Spinal cord (tissue), 10 donors: ENCODE measurements at places on chromosomes 12 and 14. TPM values are rescaled to one million over a fixed set of nuclear protein-coding genes. Genes with fewer than 3 reads are reported as not detected.

GRCh38 chr12:132596016-132596415, 14.4 kb downstream of the LRCOL1 start:
- DNase-seq, result no peak

DNA sequence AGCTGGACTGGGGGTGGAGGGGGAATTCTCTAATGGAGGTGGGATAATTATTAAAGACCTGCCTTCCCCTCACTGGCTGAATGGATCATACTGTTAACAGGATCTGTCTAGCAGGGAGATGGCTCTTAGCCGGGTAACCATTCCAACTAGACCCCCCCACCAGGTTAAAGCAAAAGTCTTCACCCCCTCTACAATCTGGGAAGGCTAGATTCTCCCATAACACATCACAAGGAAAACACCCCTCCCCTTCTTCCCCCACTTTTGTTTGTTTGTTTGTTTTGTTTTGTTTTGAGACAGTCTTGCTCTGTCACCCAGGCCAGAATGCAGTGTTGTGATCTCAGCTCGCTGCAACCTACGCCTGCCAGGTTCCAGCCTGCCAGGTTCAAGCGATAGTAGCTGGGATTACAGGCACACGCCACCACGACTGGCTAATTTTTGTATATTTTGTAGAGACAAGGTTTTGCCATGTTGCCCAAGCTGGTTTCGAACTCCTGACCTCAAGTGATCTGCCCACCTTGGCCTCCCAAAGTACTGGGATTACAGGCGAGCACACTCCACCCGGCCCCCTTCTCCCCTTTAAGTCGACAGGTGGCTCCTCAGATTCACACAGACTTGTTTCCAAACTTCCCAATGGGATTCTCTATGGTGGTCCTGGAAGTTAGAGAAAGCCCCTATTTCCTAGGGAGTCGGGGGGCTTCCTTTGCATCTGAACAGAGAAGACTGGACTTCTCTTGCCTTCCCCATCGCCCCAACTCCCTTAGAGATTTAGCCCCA, 3.5 kb upstream of the BAZ2A start:
- no peak for DNase-seq

The CACNA1C gene
- total RNA-seq, result 14.8 TPM

The FIGNL2 gene
- 1.3 TPM for total RNA-seq

The RBM19 gene
- total RNA-seq, result 24.9 TPM

DNA sequence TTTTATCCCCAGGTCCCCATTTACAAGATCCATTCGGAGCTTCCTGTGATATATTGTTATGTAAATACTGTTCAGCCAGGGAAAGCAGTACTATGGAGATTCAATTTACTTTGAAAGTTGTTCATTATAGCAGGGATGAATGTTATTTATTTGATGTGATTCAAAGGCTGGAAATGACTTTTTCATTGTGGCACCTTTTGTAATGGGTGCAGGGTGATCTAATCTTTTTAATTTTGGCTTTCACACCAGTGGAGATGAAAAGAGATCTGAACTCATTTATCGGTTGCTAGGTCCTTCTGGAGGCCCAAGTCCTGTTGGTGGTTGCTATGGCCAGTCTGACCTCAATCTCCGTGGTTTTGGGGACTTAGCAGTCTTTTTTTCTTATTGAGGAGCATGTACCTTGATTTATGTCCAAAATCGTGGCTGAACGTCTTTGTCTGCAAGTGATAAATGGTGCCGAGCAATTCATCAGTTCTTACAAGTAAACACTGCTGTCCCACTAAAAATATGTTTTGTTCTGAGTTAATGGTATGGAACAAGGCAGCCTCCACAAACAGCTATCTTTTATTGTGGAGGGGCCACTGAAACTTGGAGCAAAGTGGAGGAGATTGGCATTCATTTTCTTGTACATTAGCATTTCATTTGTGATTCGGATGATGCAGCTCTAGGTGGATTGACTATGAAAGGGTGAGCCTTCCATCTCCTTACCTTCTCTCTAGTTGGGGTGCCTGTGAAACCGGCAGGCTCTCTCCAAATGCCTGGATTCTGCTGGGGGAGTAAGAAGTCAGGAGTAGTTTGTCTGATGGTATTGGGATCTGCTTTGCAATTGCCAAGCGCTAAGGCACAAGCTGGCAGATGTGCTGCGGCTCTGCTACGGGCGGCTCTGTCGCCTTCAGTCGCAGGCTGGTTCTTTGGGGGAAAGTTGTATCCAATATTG, 2.0 kb downstream of the RMST start:
- DNase-seq, result peak; percentile 74

The ACVRL1 gene
- 8.4 TPM for total RNA-seq

DNA sequence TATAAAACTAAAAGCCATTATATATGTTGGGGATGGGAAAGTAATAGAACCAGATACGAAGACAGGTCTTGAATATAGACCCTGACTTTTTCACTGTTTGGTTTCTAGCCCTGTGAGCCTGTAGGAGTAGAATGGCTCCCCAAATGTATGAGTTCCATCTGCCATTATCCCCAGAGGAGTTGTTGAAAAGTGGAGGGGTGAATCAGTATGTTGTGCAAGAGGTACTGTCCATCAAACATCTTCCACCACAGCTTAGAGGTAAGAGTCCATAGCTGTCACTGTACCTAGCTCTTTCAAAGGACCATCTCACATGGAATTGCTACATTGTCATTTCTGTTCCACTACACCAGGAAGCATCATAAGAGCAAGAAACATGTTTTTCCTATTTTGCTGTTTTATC, 1.1 kb downstream of the NCAPD2 start:
- DNase-seq, result no peak

DNA sequence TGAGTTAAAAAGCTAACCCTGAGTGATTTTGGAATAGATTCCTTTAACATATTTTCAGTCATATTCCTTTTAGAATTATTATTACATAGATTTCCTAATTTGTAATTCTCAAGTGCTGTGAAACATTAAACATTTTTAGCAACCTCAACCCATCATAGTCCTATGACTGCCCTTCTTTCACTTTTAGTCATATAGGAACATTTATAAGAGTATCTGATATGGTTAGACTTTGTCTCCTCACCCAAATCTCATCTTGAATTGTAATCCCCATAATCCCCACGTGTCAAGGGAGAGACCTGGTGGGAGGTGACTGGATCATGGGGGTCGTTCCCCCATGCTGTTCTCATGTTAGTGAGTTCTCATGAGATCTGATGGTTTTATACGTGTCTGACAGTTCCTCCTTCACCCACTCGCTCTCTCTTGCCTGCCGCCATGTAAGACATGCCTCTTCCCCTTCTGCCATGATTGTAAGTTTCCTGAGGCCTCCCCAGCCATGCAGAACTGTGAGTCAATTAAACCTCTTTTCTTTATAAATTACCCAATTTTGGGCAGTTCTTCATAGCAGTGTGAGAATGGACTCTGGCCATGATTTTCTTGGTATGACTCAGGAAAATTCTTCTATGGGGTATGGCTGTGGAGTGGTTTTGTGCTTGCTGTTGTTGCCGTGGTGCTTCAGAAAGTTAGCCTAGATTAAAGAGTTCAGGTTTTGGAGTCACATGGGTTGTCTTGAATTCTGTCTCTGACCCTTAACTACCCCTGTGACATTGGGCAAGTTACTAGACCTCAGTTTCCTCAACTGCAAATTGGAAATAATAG, 83.9 kb downstream of the FUT8 start:
- DNase-seq, result no peak

GRCh38 chr12:132814232-132814631, 14.4 kb downstream of the GOLGA3 start:
- no peak for DNase-seq

The DIO3 gene
- total RNA-seq, result 1.3 TPM

DNA sequence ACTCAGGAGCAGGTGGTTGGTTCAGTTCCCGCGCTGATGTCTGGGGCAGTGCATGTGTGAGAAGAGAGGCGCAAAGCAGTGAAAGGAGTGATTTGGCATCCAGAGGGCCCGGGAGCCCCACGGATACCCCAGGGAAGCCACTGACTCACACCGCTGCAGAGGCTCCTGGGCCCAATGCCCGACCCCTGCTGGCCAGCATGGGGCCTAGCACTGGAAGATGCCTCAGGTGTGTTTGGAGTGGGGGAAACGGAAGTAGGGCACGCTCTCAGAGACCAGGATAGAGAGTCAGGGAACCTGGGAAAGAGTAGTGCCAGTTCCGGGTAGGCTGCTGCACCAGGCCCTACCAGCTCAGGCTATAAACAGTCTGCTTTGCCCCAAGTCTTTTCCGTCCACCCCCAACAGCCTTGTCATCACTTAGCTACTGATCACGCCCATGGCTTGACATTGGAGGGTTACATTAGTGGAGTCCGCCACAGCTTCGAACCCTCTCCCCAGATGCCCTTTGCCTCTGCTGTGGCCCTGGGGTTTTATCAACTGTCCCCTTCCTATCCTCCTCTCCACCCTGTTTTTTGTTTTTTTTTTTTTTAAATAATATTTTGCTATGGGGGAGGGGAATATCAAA, 9.5 kb upstream of the CSAD start:
- DNase-seq, result no peak

- DNase-seq, result no peak
These were observed 152.0 kb downstream of the DACT1 start for GRCh38 chr14:58789736-58790135.

DNA sequence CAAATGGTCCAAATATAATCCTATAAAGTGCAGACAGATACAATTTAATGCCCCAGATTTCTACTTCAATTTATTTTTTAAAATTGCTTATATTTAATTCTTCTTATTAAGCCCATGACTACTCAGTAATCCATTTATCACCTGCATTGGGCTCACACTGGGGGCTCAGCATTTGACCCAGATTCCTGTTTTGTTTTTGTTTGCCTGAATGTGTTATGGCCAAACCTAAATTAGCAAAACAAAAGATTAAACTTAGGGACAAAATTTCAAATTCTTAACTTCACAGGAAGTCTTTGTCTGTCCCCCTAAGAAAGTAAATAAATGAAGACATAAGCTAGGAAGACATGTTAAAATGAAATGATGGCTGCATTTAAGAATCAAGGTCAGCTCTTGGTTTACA, 322.3 kb downstream of the RMST start:
- DNase-seq, result no peak

DNA sequence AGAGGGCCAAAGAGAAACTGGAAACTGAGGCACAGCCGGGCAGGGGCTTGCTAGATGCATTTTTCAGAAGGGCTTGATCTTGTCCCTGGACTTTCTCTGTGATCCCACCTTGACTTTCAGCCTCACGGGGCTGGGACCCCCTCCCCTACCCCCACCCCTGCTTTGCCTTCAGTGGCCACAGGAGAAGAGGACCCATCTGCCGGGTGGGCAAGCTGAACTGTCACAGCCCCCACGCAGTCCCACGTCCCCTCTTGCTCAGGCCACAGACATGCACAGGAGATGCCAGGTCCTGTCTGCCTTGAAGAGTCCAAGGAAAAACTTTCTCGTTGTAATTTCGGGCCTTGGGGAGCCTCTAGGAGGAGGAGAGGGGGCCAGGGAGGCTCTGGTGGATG, 158.9 kb downstream of the KIF26A start:
- DNase-seq, result no peak

- DNase-seq, result no peak
These were observed 25.1 kb downstream of the MOK start for GRCh38 chr14:102279688-102280348.

The PRKAB1 gene
- 21.1 TPM for total RNA-seq

DNA sequence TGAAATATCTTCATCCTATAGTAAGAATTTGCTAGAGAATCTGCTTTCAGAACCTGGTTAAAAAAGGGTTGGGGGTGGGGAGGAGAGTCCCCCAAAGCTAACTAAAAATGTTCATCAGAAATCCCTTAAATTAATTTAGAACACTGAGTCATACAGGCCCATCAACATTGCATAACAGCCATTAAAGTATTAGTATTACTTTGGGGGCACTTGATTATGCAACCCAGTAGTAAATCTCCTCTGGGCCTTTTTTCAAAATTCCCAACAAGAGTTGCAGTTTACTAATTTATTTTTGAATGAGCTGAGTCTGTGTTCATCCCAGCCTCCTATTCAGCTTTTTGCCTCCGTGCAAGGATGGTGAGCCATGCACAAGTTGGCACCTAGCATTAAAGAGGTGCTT, 8.8 kb upstream of the SLC24A4 start:
- DNase-seq, result no peak

DNA sequence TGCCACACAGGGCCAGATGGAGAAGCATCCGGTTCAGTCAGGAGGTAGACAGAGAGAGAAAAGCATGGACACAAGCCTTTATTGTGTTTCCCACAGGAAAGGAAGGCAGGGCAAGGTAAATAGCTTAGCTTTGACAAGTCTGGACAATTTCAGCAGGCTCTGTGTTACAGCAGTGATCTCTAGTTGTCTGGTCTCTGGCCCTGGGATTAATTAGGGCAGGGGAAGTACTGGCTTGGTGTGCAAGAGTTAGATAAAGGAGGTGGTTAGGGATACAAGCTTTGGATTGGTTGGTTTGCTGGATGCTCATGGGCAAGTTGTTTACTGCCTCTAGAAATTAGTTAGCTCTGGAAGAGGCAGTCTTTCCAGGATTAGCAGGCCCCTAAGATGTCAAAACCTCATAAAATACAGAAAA, 15.1 kb upstream of the NGDN start:
- DNase-seq, result no peak

GRCh38 chr12:64691795-64692583, 67.2 kb downstream of the GNS start:
- no peak for DNase-seq

DNA sequence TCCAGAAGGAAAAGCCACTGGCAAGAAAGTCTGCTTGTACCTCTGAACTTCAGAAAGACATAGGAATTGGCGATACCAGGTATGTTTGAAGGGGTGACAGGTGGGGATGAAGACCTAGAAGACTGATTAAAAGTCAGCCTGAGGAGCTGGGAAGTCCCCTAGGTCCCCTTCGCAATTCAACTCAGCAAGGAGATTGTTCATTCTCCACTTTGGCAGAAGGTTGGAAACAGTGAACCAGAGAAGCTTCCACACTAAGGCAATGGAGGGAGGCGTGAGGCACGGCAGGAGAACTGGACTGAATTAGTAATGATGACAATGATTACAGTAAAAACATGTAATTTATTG, 240.3 kb upstream of the TMPO start:
- no peak for DNase-seq

DNA sequence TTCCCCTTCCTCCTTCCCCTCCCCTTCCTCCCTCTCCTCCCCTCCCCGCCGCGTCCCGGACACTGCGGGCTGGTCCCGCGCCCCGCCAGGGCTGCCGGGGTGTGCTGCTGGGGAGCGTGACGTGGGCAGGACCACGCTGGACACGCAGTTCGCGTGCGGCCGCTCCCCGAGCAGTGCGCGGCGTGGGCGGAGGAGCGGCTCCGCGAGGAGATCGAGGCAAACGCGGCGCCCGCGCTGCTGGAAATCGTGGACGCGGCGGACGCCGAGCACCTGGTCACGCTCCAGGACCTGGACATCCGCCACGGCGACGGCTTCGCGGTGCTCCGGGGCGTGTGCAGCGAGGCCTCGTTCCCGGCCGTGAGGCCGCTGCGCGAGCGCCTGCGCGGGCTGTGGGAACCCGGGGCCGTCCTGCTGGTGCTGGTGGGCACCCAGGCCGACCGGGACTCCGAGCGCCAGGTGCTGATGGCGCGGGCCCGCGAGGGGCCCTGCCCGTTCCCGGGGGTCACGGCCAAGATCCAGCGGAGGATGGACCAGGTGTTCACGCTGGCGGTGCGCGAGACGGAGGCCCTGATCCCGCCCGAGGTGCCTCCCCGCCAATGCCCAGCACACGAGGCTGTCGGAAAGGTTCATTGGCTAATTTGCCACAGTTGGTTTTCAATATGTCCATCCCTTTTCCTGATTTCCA, 84.3 kb downstream of the TNFAIP2 start:
- no peak for DNase-seq
